ENCODE measurements at places on chromosomes 5 and 9.

DNA sequence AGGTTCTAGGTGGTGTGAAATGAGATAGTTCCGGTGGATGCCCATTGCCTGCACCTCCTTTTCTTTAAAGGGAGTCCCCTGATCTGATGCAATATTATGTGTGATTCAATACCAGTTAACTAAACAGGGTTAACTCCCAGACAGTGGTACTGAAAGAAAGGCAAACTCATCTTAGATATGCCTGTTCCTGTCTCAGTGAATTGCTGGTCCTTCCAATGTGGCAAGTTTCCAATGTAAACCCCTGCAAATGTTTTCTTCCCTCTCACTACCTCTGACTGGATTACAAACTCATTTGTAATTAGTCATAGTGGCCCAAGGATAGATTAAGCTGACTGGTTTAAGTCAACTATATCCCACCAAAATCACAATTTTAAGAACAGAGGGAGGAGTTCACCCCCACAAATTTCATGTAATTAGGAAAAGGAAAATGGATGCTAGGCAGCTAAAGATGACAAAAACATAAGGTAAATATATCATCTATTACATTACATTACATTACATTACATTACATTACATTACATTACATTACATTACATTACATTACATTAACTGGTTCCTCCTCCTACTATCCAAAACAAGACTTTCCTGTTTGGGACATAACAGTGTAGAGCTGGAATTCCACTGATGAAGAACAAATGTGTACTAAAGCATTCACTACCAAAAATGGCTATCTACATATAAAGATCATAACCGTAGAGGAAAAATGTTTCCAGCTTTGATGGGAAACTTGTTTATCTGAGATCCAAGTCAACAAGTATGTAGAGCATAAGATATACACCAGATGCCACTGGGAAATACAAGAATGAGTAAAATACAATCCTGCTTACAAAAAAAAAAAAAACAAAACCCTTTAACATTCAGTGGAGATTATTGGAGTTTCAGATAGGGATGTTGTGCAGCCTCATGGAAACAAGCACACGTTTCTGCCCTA lies 121.5 kb upstream of the SNX2 start:
- DNase-seq: peak; percentile 4

- DNase-seq: peak; percentile 76
These were observed 2.9 kb downstream of the OR2S2 start for GRCh38 chr9:35954942-35955546.

GRCh38 chr9:113499153-113499875 lies 35.8 kb downstream of the RGS3 start:
- DNase-seq: no peak

GRCh38 chr5:127993476-127993875 lies 90.1 kb upstream of the SLC12A2 start:
- no peak for DNase-seq

DNA sequence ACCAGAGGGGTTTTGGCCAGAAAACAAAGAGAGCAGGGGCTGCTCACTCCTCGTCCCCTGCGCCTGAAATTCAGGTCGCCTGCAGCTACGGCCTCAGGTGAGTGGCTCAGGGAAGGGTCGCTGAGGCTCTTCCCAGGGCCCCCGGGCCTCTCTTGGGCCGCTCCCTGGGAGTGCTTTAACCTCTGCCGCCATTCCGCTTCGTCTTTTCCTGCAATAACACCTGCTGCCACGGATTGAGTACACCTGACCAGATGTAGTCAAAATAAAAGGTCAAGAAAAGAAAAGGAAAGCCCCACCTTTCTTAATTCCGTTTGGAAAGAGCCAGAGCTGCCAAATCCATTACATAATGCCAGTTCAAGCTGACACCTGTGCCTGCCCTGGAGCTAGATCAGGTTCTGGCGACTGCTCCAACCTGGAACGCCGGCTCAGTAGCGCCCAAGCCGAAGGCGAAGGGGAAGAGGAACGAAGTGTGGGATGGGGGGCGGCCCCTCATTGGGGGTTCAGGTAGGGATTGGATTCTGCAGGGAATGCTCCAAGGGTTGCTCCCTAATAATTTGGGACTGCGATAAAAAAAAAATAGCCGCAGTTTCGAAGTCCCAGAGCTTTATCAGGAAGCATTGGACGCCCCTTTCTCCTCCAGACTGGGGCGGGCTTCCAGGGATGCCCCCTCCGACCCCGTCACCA lies 193.9 kb downstream of the MEF2C start:
- DNase-seq: peak; percentile 17

DNA sequence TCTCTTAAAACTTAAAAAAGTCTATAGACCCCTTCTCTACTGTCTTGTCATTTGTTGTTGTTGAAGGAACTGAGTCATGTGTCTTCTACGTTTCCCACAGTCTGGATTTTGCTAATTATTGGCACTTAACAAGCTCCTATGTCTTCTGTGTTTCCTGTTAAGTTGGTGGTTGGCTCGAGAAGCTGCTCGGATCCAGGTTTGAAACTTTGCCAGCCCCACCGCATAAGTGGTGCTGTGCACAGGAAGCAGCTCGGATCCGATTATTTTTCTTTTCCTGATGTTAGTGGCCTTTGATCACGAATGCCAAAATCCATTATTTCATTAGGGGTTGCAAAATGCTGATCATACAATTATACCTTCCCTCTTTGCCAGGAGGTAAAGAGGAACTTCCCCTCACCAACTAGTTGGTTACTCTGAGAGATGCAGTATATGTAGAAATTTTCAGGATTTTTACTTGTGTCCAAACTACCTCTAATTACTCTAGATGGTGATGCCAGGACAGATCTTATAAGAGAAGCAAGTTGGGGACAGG lies 186.5 kb downstream of the NSG2 start:
- DNase-seq: peak; percentile 59

DNA sequence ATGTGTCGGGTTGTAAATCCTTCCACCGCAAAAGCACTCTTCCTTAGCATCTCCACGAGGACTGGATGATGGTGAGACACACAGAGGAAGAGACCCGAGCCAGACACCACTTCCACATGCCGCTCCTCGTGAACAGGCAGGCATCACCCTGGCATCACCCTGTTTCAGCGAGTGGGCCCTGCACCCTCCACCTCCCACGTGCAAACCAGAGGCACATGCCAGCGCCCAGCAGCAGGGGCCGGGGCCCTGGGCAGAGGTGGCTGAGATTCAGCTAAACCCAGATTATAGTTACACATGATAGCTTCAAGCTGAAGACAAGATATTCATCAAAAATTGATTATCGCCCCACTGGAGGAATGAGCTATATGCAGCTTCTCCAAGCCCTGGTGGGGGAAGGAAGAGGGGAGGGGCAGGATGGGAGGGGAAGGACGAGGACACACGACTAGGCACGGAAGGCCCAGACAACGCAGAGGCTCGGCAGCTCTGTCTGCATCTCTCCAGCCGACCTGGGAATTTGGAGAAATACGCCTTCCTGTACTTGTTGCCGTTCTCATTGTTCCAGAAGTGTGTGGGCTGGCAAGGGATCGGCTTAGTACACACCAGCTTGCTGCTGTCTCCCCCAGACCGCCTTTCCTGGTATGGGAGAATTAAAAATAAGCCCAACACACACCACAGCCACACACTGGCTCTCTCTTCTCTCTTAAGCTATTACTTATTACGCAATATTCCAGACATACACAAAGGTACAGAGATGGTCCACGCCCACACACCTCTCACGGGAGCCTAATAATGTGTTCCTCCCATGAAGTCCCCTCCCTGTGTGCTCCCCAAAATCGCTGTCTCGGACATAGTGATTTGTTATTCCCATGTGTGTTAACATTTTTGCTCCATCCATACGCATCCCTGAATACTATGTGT lies 50.4 kb upstream of the ZNF354A start:
- DNase-seq: no peak

DNA sequence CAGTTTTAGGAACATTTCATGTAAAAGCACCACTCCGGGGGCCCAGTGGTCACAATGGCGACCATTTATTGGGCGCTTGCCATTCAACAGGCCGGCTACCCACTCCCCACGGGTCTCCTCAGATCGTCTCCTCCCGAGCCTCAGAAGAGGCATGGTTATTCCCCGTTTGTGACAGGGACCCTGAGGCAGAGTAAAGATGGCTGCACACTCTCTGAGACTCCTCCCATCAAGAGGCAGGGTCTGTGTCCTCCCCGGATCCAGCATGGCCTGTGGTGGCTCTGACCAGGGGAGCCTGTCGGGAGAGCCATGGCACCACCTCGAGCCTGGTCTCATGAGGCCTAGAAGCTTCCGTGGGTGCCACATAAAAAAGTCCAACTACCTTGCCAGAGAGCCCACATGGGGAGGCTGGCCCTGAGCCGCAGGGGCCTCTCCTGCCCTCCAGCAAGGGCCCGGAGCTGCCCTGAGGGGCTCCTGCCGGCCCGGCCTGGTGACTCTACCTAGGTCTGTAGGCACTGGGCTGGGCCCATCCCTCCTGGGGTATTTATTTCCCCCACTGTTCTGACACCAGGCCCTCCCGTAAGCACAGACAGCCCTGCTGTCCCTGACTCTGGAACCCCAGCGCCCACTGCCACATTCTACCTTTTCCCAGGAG lies 90.8 kb downstream of the VAV2 start:
- DNase-seq: no peak

- DNase-seq: no peak
These were observed 110.1 kb downstream of the RXRA start for GRCh38 chr9:134436379-134436762.

DNA sequence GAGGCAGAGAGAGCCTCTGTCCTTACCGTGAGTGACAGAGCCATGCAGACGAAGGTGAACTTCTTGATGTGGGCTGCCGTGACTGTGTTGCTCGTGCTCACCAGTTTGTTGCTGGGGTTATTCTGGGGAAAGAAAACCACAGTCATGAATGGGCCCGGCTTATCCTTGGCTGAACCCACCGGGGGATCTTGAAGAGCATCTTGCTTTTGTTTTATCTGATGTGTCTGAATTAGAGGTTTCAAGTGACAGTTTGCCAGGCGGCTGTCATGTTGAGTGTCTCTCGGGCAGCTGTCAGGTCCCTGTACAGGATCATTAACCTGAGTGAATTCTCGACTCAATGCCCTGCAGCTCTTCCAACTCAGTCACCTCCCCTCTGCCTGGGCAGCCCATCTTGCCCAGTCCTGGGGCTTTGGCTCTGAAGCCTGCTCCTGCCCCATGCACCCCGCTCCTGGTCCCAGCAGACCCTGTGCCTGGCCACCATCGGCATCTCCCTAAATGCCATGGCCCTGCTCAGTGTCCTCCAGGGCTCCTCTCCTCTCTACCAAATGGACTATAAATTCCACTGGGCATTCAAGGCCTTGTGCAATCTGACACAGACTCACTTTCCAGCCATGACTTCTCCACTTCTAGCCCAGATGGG lies 77.4 kb downstream of the OTULIN start:
- no peak for DNase-seq

GRCh38 chr5:36844305-36844704 lies 32.3 kb upstream of the NIPBL start:
- DNase-seq: no peak

DNA sequence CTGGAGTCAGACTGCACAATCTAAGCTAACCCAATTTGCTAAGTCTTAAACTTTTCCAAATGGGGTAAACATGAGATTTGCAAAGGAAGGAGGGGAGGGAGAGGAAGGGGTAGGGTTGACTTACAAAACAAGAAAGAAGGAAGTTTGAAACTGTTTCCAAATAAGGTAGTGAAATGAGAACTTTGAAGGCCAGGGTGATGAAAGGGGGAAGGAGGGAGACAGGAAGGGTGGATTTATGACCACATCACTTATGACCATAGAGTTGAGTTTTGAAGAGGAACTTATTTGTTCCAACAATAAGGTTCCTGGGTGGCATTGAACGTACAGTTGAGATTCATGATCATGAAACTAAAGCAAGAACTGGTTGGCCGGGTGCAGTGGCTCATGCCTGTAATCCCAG lies 72.5 kb upstream of the DAPK1 start:
- no peak for DNase-seq

DNA sequence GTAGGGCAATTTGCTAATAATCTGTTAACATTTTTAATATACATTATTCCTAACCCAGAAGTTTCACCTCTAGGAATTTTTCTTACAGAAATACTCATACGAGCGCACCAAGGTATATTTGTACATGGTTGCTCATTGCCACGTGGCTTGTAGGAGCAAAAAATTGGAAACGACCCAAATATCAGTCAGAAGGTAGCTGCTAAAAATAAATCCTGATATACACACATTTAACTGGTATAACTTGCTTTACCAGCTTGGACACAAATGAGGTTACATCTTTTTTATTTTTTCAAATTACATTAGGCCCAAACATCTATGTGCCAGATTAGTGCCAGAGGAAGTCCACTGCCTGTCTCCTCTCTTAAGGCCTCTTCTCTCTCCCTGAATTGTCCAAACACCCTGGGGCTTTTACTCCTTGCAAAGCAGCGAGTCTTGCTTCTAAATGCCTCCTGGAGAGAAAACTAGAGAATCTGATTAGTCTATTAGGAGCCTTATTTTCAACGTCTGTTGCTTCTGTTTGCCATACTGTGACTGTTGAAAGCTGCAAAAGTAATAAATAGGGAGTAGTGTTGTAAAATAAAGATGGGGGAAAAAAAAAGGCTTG lies 92.0 kb upstream of the SSBP2 start:
- DNase-seq: no peak

- no peak for DNase-seq
These were observed 175.1 kb downstream of the RORB start for GRCh38 chr9:74672237-74672636.

GRCh38 chr5:116652903-116653302 lies 78.3 kb upstream of the SEMA6A start:
- no peak for DNase-seq

DNA sequence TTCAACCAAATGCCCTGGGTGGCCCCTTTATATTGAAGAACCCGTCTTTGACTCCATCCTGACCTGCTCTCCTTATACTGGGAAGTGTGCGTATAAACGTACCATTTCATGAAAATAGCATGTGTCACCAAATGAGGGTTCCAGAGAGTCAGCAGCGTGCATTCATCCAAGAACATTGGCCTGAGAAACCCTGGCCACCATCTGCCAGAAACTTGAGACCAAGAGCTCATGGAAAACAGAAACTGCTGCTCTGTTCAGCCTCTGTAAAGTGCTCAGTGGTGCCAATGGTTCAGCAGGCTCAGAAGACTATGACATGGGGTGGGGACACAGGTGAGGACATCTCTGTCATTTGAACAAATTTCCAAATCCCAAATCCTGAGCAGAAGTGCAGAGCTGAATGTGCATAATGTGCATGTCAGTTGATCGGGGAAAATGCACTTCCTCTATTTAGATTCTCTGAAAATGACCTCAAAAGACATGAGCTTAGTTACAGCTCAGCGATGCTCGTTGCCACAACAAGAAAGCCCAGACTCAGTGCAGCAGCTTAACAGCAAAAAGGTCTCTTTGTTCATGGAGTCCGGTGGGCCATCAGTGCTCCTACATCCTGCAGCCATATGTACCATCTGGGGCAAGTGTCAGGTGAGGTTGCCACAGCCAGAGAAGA lies 176.1 kb downstream of the ATPSCKMT start:
- peak; percentile 14 for DNase-seq

- no peak for DNase-seq
These were observed 17.6 kb downstream of the RGMB start for GRCh38 chr5:98791001-98791519.

GRCh38 chr5:87243161-87243844 lies 24.4 kb upstream of the RASA1 start:
- DNase-seq: peak; percentile 78

- no peak for DNase-seq
These were observed 37.6 kb upstream of the TRMT10B start for GRCh38 chr9:37715991-37716505.

Measured in M059J (cell line).